Stimulated activated CD4-positive, alpha-beta T cell treated with anti-CD3 and anti-CD28 coated beads, Interleukin-1b, Interleukin-23, amount 100 ng/mL, for 1 hour (primary cell): ENCODE measurements at places on chromosomes 4 and X.

- no peak for DNase-seq
Measured at GRCh38 chrX:48703642-48704481, 7.3 kb downstream of the SUV39H1 start.

GRCh38 chr4:123972031-123972430 lies 575.4 kb downstream of the SPRY1 start:
- no peak for DNase-seq

DNA sequence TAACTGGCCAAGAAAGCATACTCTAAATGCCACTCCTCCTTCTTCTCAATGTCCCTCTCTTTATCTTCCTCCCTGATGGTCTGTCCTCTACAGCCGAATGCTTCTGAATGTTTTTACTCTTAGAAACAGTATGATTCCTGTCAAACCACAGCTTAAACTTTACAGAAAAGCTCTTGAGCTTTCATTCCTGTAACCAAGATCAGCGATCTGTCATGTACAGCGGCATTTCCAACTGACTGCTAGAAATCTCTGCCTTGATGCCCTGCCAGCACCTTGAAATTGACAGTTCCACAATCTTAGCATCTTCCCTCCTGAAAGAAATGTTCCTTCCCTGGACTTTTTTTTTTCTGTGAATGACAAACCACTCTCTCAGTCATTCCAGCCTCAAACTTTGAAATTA lies 11.5 kb upstream of the GATB start:
- DNase-seq: no peak

- DNase-seq: no peak
Measured at GRCh38 chrX:68880846-68881552, 52.2 kb downstream of the EFNB1 start.

DNA sequence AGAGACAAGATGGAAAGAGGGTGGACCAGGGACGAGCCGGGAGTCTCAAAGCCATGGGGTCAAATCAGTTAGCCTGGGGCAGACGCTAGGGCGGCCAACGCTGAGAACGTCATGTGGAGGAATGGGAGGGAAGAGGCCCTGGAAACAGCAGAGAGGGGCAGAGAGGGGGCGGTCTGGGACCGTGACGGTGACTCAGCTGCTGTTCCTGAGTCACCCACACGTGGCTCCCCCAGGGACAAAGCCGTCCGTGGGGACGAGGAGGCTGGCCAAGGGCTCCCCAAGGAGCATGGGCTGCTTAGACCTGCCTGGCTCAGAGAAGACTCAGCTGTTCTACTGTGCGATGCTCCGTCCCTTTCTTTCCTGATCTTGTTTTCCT lies 108.4 kb upstream of the LRPAP1 start:
- no peak for DNase-seq

DNA sequence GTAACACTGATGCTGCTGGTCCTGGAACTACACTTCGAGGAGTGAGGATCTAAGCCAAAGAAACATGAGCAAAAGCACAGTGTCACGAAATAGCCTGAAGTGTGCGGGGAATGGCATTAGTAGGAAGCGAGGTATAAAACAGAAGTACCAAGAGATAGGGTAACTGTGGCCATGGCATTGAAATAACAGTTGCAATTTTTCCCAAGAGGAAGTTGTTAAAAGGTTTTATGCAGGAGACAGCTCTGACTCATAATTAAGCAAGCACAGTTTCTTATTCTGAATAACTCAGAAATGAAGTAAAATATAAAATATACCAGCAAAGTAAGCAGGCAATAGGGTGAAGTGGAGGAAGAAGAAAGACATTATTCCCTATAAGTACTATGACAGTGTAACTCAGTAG lies 90.3 kb upstream of the TMEM150C start:
- DNase-seq: no peak

- DNase-seq: no peak
Measured at GRCh38 chr4:25377572-25378436, 741 bp downstream of the ANAPC4 start.

GRCh38 chrX:113157496-113157895 lies 316.9 kb upstream of the AMOT start:
- DNase-seq: no peak

DNA sequence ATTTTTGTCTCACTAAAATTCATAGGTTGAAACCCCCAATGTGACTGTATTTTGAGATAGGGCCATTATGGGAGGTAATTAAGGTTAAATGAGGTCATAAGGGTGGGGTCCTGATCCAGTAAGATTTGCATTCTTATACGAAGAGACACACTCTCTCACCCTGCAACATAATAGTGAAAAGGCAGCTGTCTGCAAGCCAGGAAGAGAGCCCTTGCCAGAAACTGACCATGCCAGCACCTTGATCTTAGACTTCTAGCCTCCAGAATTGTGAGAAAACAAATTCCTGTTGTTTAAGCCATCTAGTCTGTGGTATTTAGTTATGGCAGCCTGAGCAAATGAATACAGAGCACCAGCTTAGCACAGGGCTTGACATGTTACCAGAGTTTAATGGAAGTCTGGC lies 17.5 kb upstream of the IGSF1 start:
- no peak for DNase-seq

GRCh38 chrX:65532016-65532415 lies 2.6 kb downstream of the LAS1L start:
- no peak for DNase-seq

DNA sequence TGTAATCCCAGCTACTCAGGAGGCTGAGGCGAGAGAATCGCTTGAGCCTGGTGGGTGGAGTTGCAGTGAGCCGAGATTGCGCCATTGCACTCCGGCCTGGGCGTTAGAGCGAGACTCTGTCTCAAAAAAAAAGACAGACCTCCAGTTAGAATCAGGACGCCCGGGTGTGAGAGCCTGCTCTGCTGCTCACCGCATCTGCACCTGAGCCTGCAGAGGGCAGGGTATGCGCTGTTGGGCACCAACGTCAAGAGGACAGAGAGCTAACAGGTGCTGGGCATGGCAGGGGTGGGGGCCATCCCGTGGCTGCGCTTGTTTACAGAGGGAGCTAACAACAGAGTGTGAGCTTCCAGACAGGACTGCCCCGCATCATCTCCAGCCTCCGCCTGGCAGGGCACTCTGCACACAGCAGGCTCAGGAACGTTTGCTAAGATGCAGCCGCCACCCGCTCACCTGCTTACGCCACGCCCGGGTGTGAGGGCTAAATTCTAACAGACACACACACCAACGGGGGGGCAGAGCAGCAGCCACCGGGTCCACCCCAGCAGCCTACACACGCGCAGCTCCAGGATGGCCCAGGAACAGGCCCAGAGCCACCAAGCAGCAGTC lies 50.0 kb upstream of the CPLX1 start:
- DNase-seq: no peak

DNA sequence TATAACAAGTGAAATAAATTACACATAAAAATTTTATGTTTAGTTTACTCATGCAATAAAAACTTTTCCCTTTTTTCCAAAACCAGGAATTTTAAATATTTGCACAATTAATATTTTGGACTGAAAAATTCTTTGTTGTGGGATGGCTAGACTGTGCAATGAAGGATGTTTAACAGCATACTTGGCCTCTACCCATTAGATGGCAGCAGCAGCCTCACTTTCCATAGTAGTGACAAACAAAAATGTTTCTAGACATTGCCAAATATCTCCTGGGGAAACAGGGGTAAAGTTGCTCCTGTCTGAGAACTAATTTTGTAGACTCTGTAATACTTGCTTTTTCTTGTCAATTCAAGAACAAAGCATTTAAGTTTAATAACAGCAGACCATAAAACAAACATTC lies 49.8 kb downstream of the SCLT1 start:
- no peak for DNase-seq

GRCh38 chrX:21930986-21931385 lies 9.5 kb upstream of the SMS start:
- DNase-seq: no peak

- no peak for DNase-seq
Measured at GRCh38 chrX:115616943-115617563, 56.1 kb downstream of the PLS3 start.

- no peak for DNase-seq
Measured at GRCh38 chr4:62023633-62024032, 823.5 kb downstream of the ADGRL3 start.

DNA sequence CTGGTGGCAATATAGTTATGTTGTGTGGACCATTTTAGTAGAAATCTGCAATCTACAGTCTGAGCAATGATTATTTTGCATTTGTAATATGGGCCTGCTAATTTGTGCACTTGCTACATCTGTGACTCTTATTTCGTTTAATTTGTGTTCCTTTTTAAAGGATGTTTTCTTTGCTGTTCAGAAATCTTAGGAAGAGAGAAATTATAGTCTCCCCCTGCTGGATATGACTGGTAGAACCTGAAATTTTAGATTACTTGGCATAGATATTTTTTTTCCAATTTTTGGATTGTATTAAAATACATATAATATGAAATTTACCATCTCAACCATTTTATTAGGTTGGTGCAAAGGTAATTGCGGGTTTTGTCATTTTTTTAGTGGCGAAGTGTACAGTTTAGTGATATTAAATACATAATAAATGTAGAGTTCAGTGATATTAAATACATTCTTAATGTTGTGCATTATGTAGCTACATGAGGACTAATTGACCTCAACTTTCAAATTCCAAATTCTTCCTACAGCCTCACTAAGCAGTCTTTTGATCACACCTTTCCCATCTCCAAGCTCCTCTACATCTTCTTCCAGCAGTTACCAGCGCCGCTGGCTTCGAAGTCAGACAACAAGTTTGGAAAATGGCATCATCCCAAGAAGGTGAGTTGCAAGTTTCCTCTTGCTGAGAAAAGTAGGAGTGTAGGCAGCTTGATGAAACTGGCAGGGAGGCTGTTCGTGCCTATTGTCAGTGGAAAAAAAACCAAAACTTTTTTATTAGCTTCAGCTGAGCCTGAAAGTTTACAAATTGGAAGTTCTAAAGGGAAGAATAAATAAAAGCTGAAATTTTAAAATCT lies 82.2 kb downstream of the FNIP2 start:
- no peak for DNase-seq

DNA sequence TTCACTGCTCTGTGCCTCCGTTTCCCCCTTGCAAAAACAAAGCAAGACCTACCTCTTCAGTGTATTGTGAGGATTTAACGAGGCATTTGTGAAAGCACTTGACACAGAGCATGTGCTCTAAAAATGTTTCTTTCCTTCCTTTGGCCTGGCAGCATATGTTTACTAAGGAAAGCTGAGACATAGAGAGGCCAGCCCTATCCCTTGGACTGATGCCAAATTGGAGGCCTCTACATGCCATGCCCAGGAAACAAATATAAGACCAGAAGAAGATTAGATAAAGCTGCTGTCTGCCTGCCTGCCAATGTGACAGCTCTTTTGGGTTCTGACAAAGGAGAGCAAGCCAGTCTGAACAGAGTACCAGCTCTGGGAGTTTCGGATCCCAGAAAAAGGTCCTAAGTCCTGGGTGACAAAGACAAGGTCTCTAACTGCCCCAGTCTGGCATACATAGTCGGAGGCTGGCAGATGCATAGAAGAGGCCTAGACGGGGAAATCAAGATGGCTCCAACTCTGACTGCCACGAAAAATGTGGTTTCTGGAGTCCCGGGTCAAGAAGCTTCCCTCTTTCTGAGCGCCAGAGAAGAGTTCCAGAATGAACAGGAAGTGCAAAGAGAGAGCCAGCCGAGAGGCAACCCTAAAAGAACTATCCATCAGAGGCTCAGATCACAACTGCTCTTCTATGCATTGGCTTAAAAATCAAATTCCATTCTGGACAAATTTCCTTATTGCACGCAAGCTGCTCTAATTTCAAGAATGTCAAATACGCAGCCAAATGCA lies 25.8 kb downstream of the OTUD6A start:
- DNase-seq: no peak

DNA sequence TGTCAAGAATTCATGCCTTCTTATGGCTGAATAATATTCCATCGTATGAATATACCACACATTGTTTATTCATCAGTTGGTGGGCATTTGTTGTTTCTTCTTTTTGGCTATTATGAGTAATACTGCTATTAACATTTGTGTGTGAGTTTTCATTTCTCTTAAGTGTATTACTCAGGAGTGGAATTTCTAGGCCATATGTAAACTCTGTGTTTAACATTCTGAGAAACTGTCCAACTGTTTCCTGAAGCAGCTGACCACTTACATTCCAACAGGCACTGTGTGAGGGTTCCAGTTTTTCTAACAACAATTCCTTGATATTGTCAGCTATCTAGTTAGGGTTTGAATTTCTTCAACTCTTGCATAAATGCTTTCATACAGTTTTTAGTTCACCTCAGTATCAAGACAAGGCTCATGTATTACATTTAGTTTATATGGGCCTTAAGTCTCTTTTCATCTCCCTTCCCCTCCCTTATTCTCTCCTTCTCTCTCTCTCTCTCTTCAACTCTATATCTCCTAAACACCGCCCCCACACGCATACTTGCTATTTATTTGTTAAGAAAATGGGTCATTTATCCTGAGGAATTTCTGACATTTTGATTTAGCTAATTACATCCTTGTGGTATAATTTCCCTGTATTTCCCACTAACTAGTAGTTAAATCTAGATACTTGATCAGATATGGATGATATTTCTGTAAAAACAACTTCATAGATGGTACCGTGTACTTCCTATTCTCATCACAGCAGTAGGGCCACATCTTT lies 77.4 kb downstream of the WDR19 start:
- no peak for DNase-seq

DNA sequence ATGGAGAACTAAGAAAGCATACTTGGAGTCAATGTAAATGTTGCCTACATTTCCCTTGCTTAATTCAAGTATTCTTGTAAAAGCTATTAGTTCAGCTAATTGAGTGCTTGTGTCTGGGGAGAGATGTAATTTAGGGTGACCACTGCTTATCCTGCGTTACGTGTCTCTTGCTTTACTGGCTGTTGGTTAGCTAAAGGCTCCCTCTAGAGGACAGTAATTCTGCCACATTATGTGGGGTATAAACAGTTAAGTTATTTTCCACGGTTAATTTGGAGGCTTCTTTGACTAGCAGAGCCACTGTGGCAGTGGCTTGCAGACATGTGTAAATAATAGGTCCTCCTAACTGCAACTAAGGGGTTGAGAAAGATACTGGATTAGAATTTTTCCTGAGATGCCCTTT lies 25.3 kb upstream of the NAF1 start:
- DNase-seq: no peak

DNA sequence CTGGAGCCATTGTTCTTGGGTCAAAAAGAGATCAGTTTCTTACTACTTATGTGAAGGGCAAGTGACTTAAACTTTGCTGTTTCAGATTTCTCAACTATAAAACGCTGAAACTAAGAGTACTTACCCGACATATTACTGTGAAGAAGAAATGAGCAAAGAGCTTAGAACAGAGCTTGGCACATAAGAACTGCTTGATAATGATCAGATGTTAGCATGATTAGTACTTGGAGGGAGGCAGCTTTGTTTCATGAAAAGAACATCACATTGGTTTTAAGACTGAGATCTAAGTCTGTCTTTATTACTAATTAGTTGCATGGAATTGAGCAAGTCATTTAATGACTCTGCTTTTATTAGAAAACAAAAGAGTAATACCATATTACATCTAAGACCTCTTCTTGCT lies 169.1 kb downstream of the ARHGAP24 start:
- DNase-seq: no peak
